NCI-H1694 (cell line): ENCODE measurements at places on chromosomes 1 and 21.

GRCh38 chr1:22773981-22774832 is 63.6 kb downstream of the EPHB2 start:
- no peak for DNase-seq

- DNase-seq, result no peak
Measured at GRCh38 chr1:170360601-170361000, 171.4 kb upstream of the GORAB start.

- DNase-seq, result no peak
Measured at GRCh38 chr1:119588621-119589020, 59.4 kb downstream of the ZNF697 start.

GRCh38 chr1:34887593-34887992 is 28.0 kb upstream of the SMIM12 start:
- DNase-seq, result no peak

- DNase-seq, result no peak
Measured at GRCh38 chr1:121417325-121417923, 232.6 kb downstream of the SRGAP2C start.

DNA sequence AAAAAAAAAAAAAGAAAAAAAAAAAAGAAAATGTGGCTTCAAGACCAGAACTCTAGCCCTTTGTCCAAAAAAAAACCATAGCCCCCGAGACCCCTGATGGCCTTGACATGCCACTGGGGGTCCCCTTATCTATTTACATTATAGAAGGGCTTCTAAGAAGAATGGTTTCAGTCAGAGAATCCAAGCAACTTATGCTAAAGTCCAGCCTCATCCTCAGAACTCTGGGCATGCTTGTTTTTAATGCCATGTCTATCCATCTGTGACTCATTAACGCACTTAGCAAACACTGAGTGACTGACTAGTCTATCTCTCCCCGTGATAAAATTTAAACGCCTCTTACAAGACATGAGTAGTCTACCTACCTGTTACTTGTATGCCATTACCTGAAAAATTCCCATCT is 29.3 kb downstream of the ERG start:
- DNase-seq, result no peak
